ENCODE measurements at places on chromosomes 3 and 15. TPM values are rescaled to one million over a fixed set of nuclear protein-coding genes. Genes with fewer than 3 reads are reported as not detected.

- DNase-seq: no peak
Observed at GRCh38 chr3:40911264-40911663, 288.0 kb upstream of the CTNNB1 start.

GRCh38 chr3:82262193-82262592 lies 500.7 kb upstream of the GBE1 start:
- no peak for DNase-seq

GRCh38 chr3:188534633-188535032 lies 380.7 kb downstream of the LPP start:
- DNase-seq: no peak

DNA sequence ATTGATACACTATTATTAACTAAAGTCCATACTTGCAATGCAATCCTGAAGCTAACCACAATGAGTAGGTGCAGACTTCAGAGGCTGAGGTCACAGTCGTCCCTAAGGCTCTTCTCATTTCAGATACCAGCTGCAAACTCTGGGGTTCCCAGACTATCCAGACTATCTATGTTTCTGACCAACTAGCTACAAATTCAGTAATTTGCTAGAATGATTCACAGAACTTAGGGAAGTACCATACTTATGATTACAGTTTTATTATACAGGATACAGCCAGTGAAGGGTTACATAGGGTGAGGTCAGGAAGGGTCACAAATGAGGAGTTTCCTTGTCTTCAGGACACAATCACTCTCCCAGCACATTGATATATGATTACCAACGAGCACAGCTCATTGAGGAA lies 36.5 kb downstream of the PPM1L start:
- no peak for DNase-seq

- DNase-seq: no peak
Observed at GRCh38 chr15:98547741-98548138, 100.6 kb upstream of the IGF1R start.

DNA sequence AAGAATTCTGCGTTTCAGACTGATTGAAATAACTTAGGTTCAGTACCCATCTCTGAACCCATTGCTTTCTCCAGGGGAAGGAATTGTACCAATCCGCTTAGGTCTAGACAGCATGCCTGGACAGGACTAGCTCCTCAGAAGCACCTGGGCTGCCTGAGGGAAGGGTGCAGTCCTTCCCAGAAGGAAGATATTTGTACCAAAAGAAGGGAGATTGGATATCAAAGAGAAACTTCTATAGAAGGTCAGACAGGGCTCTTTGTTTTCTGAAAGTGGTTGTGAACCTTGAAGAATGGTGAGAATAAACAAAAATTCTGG lies 133.8 kb upstream of the LRTM1 start:
- DNase-seq: no peak

GNAT1 gene
- not detected for polyA plus RNA-seq

CCK gene
- polyA plus RNA-seq: 0.16 TPM

PAQR5 gene
- 2.1 TPM for polyA plus RNA-seq

RTP1 gene
- not detected for polyA plus RNA-seq

Data from BJ (cell line).